Left lung (tissue), 14 donors: ENCODE measurements at places on chromosomes 1 and 21. TPM values are rescaled to one million over a fixed set of nuclear protein-coding genes. Genes with fewer than 3 reads are reported as not detected.

ZNF648 gene
- total RNA-seq, result not detected

GRCh38 chr1:30661311-30661710 is 62.1 kb downstream of the MATN1 start:
- H3K36me3 ChIP-seq, result no peaks in the 10 kb centered on the region
- no peak overlapping the region for H3K27ac ChIP-seq
- no peak for DNase-seq

DNA sequence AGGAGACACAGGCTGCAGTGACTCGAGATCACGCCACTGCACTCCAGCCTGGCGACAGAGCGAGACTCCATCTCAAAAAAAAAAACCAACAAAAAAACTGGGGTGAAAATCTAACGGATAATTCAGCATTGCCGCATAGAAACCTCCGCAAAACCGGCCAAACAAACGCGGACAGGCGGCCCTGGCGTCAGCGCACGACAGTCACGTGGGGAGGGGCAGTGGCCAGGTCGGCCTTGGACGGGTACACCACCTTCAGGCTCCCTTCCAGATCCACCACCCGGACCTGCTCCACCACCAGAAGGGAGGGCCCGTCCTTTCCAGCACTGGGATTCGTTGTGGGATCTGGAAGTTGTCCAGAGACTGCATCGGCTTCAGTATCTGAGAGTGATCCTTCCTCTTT is 8.4 kb downstream of the SMIM1 start:
- peaks cover 8% of the 10 kb centered on the region for H3K4me1 ChIP-seq
- peaks cover 81% of the 10 kb centered on the region for H3K36me3 ChIP-seq
- no peak overlapping the region for H3K4me3 ChIP-seq
- no peaks in the 10 kb centered on the region for H3K27me3 ChIP-seq

DNA sequence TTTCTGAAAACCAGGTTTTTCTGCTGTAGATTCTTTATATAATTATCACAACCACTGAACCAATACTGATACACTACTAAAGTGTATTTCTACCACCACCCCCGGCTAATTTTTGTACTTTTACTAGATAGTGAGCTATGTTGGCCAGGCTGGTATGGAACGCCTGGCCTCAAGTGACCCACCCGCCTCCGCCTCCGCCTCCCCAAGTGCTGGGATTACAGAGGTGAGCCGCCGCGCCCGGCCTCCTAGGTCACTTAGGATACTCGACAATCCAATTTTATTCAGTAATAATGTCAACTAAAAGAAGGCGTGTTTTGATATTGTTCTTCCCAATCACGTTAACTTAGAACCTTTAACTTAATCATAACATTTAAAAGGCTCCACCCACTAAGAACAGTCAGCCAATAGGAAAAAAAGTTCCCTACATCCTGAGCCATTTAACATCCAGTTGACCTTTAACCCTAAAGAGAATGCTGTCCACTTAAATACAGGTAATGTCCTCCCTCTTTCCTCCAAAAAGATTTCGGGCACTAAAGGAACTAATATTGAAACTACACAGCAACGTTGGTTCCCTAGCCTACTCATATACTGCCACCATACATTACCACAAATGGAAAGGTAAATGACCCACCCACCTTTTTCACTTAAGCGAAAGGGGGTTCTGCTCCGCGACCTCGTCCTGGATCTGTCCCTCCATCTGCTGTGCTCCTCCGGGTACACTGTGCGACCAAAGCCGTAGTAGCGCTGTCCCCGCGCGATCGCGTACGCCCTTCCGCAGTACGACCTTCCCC is 1.2 kb downstream of the RSRP1 start:
- peak overlapping the region; percentile 100 for H3K4me3 ChIP-seq
- no peak for DNase-seq
- H3K27me3 ChIP-seq, result no peaks in the 10 kb centered on the region
- no peaks in the 10 kb centered on the region for H3K36me3 ChIP-seq
- peak overlapping the region; percentile 100 for H3K27ac ChIP-seq

DNA sequence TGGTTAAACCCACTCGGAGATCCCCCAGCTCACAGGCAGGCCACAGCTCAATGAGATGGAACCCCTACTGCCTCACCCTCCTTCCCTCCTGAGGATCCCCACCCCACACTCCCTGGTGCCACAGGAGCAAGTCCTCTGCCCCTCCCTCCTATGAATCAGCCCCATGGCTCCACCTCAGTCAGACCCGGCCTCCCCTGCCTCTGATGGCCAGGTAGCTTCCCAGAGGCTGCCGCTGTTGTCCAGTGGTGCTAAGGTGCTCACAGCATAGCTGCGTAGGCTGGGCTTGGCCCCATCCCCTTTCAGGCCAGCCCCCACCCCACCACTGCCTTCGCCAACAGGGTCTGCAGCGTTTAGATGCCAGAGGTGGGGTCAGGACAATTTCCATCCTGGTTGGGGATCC is 98.5 kb upstream of the IGSF21 start:
- no peak overlapping the region for H3K27ac ChIP-seq
- H3K36me3 ChIP-seq, result no peaks in the 10 kb centered on the region
- H3K4me3 ChIP-seq, result no peak overlapping the region
- no peaks in the 10 kb centered on the region for H3K4me1 ChIP-seq
- no peaks in the 10 kb centered on the region for H3K27me3 ChIP-seq

KCNK1 gene
- 16.3 TPM for total RNA-seq

DNA sequence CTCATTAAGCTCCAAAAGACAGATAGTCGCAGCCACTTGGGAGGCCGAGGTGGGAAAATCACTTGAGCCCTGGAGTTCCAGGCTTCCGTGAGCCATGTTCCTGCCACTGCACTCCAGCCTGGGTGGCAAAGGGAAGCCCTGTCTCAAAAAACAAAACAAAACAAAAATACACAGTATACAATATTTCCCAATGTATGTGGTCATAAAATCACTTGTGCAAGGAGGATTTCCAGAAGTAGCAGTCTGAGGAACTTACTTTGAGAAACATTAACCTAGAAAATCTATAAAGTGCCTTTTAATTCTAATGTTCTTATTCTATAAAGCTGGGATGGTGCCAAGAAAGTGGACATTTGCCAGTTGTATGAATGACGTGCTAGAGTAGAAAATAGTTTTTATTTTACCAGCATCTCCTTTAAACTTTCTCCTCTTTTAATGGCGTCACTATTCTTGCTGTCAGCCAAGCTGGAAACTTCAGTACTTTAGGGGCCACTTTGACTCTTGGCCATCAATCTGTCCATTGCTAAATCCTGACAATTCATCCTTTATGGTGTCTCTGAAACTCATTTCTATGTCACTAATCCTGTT is 22.5 kb downstream of the FAM177B start:
- no peak overlapping the region for H3K4me3 ChIP-seq
- no peaks in the 10 kb centered on the region for H3K36me3 ChIP-seq
- H3K27ac ChIP-seq, result no peak overlapping the region
- no peaks in the 10 kb centered on the region for H3K27me3 ChIP-seq

DNA sequence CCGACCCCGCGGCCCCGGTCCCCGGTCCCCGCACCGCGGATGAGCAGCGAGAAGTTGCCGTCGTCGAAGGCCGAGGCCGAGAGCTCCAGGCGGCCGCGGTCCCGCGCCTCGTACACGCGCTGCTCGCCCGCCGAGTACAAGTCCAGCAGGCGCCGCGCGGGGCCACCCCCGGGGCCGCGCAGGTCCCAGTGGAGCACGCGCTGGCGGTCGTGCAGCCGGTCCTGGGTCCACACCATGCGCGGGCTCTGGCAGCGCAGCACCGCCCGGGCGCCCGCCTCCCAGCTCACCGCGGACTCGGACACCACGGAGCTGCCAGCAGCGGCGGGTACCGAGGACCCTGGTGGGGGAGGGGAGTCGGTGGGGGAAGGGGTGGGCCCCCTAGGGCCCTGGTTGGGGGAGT is 2.9 kb downstream of the MXRA8 start:
- no peak for DNase-seq
- peaks cover 49% of the 10 kb centered on the region for H3K4me1 ChIP-seq
- H3K4me3 ChIP-seq, result no peak overlapping the region
- no peaks in the 10 kb centered on the region for H3K36me3 ChIP-seq

DNA sequence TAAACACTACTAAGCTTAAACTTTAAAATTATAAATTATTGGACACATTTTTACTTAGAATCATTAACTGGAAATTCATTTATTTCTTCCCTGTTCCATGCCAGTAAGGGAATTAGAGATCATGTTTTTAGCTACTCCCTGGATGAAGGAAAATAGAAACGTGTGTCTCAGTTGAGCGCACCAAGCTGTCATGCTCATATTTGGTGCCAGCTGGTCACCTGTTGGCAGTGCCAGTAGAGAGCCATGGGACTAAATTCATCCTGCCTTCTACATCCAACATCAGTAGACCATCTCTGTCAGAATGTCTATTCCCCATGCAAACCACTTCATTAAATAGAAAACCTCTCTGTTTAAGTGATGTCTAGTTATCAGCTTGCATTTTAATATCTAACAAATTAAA is 17.4 kb upstream of the SLC22A15 start:
- DNase-seq, result no peak
- H3K27me3 ChIP-seq, result no peaks in the 10 kb centered on the region
- H3K4me3 ChIP-seq, result no peak overlapping the region
- no peaks in the 10 kb centered on the region for H3K36me3 ChIP-seq

GRCh38 chr1:34970829-34971228 is 14.3 kb downstream of the TMEM35B start:
- H3K27me3 ChIP-seq, result no peaks in the 10 kb centered on the region
- no peak overlapping the region for H3K4me3 ChIP-seq

GBP6 gene
- total RNA-seq, result 0.73 TPM

DNA sequence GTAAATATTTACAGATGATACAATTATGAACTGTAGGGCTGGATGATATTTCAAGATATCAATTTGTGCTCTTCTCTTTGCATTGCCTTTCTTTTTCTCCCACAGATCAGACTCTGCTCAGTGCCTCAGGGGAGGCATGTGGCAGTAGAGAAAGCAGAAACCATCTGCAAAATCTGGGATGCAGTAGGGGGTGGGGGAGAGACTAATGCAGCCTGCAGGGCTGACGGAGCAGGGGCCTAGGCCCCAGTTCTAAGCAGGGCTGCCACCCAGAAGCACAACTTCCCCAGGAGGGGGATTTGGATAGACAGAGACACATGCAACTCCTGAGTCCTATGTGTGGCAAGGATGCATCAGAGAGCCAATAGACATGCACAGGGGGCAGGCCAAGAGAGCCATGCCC is 511.6 kb downstream of the SMYD3 start:
- no peak overlapping the region for H3K27ac ChIP-seq
- no peaks in the 10 kb centered on the region for H3K4me1 ChIP-seq
- no peak overlapping the region for H3K4me3 ChIP-seq
- DNase-seq, result no peak
- no peaks in the 10 kb centered on the region for H3K27me3 ChIP-seq

GRCh38 chr1:115343200-115343737 is 5.2 kb upstream of the NGF start:
- H3K4me1 ChIP-seq, result no peaks in the 10 kb centered on the region
- H3K27ac ChIP-seq, result no peak overlapping the region
- no peak for DNase-seq

CRP gene
- total RNA-seq, result not detected

DNA sequence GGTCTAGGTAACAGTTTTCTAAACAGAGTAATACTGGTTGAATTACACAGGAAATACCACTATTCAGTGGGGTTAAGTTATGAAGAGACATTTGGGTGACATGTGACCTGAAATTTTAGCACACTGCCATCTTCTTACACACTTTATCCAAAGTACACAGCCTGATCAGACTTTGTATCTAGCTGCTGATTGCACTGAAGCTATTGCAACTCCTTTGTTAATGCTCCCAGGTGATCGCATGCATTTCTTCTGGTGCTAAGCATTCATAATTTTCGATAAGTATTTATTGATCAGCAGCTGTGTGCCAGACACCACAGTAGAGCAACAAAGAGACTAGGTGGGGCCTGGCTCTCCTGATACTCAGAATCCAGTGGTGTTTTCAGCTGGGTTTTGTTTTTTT is 52.4 kb downstream of the AK4 start:
- H3K36me3 ChIP-seq, result no peaks in the 10 kb centered on the region
- no peak overlapping the region for H3K4me3 ChIP-seq
- H3K27ac ChIP-seq, result no peak overlapping the region
- no peaks in the 10 kb centered on the region for H3K27me3 ChIP-seq
- no peak for DNase-seq
- H3K4me1 ChIP-seq, result no peaks in the 10 kb centered on the region

GRCh38 chr1:41520951-41521752 is 36.7 kb upstream of the EDN2 start:
- H3K27ac ChIP-seq, result no peak overlapping the region
- no peaks in the 10 kb centered on the region for H3K27me3 ChIP-seq
- H3K4me1 ChIP-seq, result peaks cover 6% of the 10 kb centered on the region
- H3K36me3 ChIP-seq, result peaks cover 42% of the 10 kb centered on the region
- H3K4me3 ChIP-seq, result no peak overlapping the region
- DNase-seq, result no peak

- H3K27ac ChIP-seq, result no peak overlapping the region
- no peaks in the 10 kb centered on the region for H3K27me3 ChIP-seq
- no peak for DNase-seq
- no peaks in the 10 kb centered on the region for H3K4me1 ChIP-seq
Measured at GRCh38 chr1:55582084-55582483, 366.9 kb upstream of the USP24 start.

DNA sequence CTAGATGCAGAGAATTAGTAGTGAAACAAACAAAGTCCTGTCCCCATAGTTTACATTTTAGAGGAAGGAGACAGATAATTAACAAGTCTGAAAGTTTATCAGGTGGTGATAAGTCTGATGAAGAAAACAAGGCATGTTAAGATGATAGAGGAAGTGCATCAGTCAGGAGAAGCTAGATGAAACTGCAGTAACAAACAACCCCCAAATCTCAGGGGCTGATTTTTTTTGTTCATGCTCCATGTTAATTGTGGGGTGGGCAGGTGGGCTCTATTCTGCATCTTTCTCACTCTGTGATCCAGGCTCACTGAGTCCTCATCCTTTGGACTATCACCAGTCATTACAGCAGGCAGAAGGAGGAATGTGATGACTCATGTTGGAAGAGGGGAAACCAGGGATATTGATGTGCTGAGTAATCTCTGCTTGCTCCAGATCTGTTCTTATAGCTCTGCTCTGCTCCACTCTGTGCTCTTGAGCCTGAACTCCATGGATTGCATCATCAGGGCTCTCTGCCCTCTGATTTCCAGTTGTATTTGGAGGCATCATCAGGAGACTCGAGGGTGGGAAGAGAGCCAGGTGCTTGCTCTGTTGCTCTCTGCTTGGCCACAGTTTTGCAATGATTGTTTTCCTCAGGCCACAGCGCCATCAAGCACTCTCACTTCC is 166.9 kb downstream of the IER5 start:
- no peak for DNase-seq
- no peaks in the 10 kb centered on the region for H3K4me1 ChIP-seq
- H3K27ac ChIP-seq, result no peak overlapping the region
- no peaks in the 10 kb centered on the region for H3K36me3 ChIP-seq
- no peaks in the 10 kb centered on the region for H3K27me3 ChIP-seq
- no peak overlapping the region for H3K4me3 ChIP-seq

DNA sequence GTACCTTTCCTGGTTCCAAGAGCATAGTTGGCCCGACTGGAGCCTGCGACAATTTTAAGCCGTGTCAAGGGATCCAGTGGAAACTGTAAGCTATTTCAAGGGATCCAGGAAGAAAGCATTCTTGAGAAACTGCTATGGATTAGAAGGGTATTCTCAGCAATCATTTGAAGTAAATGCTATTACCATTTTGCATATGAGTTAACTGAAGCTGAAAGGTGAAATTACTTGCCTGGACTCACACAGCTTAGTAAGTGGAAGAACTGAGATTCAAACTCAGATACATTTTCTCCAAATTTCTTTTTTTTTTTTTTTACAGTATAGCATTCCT is 589 bp downstream of the ZNF684 start:
- peak overlapping the region; percentile 93 for H3K27ac ChIP-seq
- DNase-seq, result no peak
- no peaks in the 10 kb centered on the region for H3K36me3 ChIP-seq
- H3K4me3 ChIP-seq, result peak overlapping the region; percentile 58

TRIM67 gene
- not detected for total RNA-seq
